ENCODE measurements at places on chromosomes 2 and 18. TPM values are rescaled to one million over a fixed set of nuclear protein-coding genes. Genes with fewer than 3 reads are reported as not detected.

The DSEL gene
- total RNA-seq = 21.0 TPM

The NGEF gene
- 3.9 TPM for total RNA-seq

The THAP4 gene
- 20.0 TPM for total RNA-seq

The IL1B gene
- 2.4 TPM for total RNA-seq

The CHMP1B gene
- 44.3 TPM for total RNA-seq

- DNase-seq = no peak
These were observed 2.0 kb downstream of the GIGYF2 start for GRCh38 chr2:232699110-232699509.

GRCh38 chr2:197908990-197909776 is 104.8 kb downstream of the PLCL1 start:
- DNase-seq = peak; percentile 17

GRCh38 chr18:45771587-45772480 is 47.9 kb downstream of the SLC14A1 start:
- DNase-seq = no peak

- no peak for DNase-seq
These were observed 26.3 kb downstream of the ITM2C start for GRCh38 chr2:230891064-230891463.

GRCh38 chr2:139645617-139646016 is 865.4 kb upstream of the NXPH2 start:
- DNase-seq = no peak

- no peak for DNase-seq
These were observed 132.2 kb downstream of the TNS1 start for GRCh38 chr2:217870528-217871011.

GRCh38 chr2:196962325-196962724 is 35.8 kb upstream of the PGAP1 start:
- DNase-seq = no peak

- no peak for DNase-seq
These were observed 62.8 kb downstream of the DTNA start for GRCh38 chr18:34772887-34773286.

GRCh38 chr2:13488965-13489364 is 772.2 kb downstream of the TRIB2 start:
- DNase-seq = no peak

GRCh38 chr2:44801289-44801840 is 140.1 kb upstream of the SIX3 start:
- DNase-seq = no peak

- no peak for DNase-seq
These were observed 1.7 kb upstream of the LDLRAD4 start for GRCh38 chr18:13216711-13217465.

DNA sequence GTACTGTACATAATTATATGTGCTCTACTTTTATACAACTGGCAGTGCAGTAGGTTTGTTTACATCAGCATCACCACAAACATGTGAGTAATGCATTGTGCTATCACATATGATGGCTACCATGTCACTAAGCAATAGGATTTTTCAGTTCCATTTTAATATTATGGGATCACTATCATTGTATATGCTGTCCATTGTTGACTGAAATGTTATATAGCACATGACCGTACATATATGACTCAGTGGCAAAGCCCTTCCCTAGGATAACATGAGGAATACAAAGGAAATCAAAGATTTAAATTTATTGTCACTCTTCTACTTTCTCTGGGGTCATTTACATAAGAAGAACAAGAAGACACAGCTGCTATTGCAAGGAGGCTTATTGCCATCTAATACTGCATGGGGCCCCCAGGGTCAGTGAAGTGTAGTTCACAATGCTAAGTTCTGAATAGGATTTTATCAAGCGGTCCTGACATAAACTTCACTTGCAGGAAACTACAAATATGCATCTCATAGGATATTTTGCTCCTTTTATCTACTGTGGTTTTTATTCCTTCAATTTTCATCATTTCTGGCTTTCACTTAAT is 21.8 kb downstream of the PDE1A start:
- DNase-seq = no peak

DNA sequence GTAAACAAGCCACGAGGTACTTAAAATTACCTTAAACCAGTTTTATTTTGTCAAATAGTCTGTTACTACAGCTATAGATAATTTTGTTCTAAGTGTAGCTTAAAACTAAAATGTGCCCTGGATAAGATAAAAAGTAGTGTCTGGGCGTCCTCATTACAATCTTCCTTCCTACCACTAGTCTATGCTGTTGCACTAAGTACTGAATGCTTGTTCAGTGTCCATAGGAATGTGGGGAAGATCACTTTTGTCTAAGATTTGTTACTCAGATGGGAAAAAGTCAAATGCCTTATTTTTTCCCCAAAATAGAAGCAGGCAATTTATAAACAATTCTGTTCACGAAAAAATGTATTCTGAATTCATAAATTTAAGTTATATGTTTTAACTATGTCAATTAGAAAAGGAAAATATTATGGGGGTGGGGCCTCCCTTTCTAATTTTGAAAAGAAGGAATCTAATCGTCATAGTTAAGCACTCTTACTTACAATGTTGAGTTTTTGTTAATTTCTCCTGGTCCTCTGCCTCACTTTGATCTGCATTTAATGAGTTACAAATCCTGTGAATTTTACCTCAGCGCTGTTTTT is 140.4 kb upstream of the VRK2 start:
- DNase-seq = peak; percentile 31

GRCh38 chr2:134218930-134219658 is 34.8 kb upstream of the MGAT5 start:
- DNase-seq = no peak

DNA sequence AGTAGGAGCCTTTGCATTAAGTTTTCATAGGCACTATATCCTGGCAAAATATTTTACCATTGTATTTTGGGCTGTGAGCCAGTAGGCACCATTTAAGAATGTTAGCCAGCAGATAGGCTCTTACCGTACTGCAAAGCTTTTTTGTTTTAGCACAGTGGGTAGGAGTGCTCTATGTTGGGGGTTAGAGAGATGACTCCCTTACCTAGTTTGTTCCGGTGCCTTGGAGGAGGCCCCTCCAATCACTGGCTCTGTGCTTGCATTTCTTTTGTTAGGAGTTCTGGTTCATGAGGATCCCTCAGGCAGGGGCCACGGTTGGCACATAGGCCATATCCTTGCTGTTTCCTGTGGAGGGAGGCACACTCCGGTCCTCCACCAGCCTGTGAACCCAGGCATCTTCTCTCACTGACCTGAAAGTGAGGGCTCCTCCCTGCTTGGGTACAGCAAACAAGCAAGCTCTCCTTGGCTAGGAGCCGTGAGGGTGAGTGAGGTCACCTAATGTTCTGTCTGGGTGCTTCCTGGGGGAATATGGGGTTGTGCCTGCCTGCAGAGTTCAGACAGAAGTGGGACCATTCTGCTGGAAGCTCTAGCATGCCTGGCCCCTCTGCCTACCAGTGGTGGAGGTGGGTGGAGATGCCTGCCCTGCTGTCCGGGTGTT is 29.8 kb downstream of the LTBP1 start:
- no peak for DNase-seq

DNA sequence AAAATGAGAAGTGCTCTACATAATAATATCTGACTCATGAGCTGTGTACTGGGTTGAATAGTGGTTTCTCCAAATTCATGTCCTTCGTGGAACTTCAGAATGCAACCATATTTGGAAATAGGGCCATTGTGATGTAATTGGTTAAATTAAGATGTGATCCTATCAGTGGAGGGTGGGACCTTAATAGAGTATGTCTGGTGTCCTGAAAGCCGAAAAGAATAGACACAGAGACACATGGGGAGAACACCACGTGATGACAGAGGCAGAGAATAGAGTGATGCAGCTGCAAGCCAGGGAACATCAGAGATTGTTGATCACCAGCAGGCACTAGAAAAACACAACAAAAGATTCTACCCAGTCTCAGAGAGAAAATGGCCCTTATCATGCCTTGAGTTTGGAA is 310.1 kb downstream of the EXOC6B start:
- DNase-seq = no peak
